ENCODE measurements at places on chromosomes 1 and 21.

- DNase-seq = no peak
Measured at GRCh38 chr1:117535821-117536220, 70.0 kb upstream of the TENT5C start.

GRCh38 chr1:110188035-110188618 lies 22.0 kb upstream of the KCNC4 start:
- DNase-seq = peak; percentile 90

DNA sequence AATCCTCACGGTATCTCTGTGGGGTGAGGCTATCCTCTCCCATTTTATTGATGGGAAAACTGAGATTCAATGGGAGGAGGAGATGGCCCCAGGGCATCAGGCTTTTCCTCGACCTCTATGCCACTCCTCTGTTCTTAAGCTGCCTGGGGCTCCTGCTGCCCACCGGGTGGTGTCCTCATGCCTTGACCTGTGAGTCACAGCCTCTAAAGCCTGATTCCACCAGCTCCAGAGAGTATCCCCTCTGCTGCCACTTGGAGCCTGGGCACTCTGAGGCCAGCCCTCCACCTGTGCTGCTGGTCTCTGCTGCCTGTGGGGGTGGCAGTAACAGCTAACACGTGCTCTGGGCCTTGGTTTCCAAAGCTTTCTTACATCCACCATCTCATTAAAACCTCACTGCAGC lies 241.2 kb downstream of the TRABD2B start:
- no peak for DNase-seq

DNA sequence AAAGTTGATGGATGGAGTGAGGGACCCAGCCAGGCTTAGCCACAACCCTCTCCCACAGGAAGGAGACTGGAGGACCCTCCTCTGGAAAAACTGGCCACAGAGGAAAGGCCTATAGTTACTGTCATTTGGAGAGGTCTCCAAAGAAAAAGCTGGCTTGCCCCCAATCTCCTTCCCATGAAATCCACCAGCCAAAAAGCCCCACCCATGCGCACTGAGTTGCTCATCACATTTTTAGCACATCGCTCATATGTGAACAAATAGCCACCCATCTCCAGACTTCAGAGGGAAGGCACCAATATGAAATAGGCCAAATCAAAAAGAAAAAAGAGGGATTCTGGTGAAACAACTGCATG lies 36.9 kb upstream of the QSOX1 start:
- no peak for DNase-seq

GRCh38 chr1:214971071-214971470 lies 111.5 kb upstream of the KCNK2 start:
- no peak for DNase-seq

GRCh38 chr21:26282058-26282457 lies 111.5 kb upstream of the APP start:
- no peak for DNase-seq

DNA sequence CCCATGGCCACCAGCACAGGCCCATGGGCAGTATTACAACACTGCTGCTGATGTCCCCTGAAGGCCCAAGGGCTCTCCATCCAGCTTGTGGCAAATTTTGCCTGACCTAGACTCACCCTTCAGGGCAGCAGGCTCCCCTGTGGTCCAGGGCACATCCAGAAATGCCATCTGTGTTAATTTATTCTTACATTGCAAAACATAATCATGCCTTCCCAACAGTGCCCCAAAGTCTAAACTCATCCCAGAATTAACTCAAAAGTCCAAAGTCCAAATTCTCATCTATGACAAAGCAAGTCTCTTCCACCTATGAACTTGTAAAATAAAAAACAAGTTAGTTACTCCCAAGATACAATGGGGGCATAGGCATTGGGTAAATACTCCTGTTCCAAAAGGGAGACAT lies 13.3 kb downstream of the VN1R5 start:
- DNase-seq = no peak

- no peak for DNase-seq
Measured at GRCh38 chr1:212158912-212159796, 123.6 kb downstream of the DTL start.

- no peak for DNase-seq
Measured at GRCh38 chr1:157142201-157142600, 4.0 kb upstream of the ETV3 start.

DNA sequence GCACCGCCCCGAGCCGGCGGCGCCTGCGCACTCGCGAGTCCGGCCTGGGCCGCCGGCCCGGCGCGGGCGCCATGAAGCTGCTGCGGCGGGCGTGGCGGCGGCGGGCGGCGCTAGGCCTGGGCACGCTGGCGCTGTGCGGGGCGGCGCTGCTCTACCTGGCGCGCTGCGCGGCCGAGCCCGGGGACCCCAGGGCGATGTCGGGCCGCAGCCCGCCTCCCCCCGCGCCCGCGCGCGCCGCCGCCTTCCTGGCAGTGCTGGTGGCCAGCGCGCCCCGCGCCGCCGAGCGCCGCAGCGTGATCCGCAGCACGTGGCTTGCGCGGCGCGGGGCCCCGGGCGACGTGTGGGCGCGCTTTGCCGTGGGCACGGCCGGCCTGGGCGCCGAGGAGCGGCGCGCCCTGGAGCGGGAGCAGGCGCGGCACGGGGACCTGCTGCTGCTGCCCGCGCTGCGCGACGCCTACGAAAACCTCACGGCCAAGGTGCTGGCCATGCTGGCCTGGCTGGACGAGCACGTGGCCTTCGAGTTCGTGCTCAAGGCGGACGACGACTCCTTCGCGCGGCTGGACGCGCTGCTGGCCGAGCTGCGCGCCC lies at the start of gene B3GALT6:
B3GALT6 (plus strand) TSS at position 30 of the 588 bp plus-strand sequence; CDS start at position 72, 42 bp downstream.
- DNase-seq = no peak

DNA sequence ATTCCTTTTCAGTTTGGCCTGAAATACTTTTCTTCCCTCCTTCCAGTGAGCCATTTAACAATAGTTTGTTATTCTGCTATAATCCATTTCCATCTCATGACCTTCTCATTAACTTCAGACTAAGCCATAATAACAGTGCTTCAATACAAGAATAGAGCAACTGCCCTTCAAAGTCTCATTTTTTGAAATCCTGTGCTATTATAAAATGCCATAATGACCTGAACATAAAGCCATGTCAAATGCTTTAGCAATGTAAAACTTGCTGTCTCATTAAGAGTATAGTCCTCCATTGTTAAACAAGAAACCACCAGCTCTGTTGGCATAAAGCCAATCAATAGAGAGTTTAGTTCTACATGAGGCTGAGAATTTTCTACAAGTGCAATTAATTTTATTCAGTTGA lies 9.6 kb upstream of the PIGK start:
- no peak for DNase-seq

DNA sequence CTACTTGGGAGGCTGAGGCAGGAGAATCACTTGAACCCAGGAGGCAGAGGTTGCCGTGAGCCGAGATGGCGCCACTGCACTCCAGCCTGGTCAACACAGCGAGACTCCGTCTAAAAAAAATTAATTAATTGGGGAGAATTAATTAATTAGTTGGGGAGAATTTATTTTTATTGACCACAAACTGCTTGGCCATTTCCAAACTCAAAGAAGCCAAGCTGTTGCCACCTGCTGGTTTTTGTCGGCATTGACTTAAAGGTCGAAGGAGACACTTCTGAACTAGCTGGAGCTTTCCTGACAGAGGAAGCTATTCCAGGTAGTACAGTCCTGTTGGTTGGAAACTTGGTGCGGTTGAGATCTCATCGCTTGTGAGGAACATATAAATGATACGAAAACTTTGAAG lies 13.1 kb downstream of the MAP1LC3C start:
- peak; percentile 57 for DNase-seq

DNA sequence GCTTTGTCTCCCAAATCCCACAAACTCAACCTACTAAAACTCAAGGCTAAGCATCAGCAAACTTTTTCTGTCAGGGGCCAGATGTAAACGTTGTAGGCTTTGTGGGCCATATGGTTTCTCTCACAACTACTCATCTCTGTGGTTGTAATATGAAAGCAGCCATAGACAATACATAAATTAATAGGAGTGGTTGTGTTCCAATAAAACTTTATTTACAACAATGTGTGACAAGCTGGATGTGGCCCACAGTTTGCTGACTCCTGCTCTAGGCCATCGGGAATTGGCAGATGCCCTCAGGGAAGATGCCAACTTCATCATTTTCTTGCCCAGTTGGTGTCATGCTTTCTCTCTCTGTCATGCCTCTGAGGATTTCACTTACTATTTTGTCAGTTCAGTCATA lies 17.5 kb upstream of the ERRFI1 start:
- DNase-seq = no peak

DNA sequence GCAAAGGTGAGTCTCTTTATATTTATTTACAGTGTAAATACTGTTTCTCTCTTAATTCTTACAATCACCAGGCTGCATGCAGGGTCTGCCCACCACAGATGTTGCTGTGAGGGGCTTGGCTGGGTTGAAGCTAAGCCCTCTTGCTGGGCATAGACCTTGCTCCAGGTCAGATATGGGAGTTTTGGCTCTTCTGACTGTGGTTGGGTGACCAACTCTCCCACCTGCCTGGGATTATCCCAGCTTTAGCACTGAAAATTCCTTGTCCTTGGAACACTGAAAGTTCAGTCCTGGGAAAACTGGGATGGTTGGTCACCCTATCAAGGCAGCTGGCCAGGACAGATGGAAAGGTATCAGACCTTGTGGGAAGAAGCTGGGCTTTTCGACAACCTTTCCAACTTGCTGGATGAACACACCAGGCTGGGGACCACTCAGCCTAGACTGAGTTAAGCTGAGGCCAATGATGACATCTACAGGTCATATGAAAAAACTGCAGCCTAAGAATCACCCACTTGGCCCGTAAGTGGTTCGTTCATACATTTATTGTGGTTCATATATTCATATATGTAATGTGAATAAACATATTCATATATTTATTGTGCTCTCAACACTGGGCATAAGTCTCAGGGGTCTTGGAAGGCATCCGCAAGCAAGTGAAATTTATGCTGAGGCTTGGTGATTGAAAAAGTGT lies 26.6 kb upstream of the HPDL start:
- peak; percentile 46 for DNase-seq

- no peak for DNase-seq
Measured at GRCh38 chr1:41097105-41097504, 75.6 kb upstream of the SLFNL1 start.

GRCh38 chr1:106910798-106911197 lies 145.7 kb upstream of the PRMT6 start:
- no peak for DNase-seq

- DNase-seq = peak; percentile 83
Measured at GRCh38 chr1:201538612-201539551, at the start of gene NAV1. Gene NAV1, plus strand, starts transcription at chr1:201539127. Its CDS starts 83,758 bp downstream, at chr1:201622885.

DNA sequence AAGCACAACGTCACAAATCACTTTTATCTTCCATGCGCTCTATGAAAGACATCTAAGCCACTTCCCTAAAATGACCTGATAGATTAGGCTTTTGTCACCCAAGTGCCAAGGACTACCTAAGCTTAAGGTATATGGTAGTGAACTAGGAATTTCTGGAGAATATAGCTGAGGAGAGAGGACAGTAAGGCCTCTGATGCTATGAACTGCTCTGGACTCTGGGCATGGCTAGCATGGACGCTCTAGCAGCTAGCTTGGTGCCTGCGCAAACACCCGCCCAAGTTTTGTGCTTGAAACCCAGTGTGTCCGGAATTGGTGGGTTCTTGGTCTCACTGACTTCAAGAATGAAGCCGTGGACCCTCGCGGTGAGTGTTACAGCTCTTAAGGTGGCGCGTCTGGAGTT lies 42.5 kb downstream of the OR10J5 start:
- DNase-seq = no peak

DNA sequence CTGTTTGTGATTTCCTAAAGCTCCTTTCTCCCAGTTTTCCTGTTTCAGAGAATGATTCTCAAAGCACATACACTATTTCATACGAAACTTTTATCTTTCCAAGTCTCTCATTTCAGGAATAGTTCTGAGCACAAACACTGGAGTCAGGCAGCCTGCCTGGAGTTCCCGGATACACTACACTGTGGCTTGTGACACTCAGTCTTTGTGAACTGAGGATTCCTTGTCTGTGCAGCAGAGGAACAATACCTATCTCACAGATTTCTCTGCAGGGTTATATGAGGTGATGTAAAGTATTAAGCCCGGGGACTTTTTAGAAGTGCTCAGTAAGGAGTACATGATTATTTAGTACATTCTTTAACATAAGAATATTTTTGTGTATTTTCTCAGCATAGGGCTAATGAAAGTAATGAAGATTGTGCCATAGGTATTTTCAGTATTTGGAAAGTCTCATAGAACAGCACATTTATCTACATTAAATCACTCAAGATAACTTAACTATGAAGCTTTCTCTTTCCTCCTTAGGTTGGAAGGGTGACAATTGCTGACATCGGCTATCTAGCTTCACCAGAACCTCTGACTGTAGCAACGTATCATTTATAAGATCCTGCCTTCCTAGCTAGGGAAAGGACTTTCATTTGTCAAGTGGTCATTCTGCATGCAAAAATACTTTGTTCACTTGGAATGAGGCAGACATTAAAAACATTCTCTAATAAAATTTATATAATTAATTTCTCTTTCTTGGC lies 12.9 kb downstream of the GBP2 start:
- no peak for DNase-seq

DNA sequence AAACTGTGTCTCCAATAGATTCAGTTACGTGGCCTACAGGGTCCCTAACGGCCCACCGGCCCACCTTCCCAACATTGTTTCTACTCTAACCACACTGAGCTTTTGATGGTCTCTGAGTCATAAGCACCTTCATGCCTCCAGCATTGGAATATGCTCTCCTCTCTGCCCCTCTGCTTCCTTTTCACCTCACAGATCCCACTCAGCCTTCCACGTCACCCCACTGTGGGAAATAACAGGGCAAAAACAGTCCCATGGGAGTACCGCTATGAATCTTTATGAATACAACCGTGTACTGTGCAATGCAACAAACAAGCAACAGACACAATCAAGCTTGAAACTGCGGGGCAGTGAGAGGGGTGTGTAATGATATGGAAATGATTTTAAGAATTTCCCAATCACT lies 5.3 kb upstream of the SARS1 start:
- DNase-seq = no peak

GRCh38 chr1:115677182-115677555 lies 35.4 kb downstream of the VANGL1 start:
- no peak for DNase-seq

All from BE2C (cell line).